Endothelial cell (in vitro differentiated cells): ENCODE measurements at places on chromosomes 13 and 19. TPM values are rescaled to one million over a fixed set of nuclear protein-coding genes. Genes with fewer than 3 reads are reported as not detected.

DNA sequence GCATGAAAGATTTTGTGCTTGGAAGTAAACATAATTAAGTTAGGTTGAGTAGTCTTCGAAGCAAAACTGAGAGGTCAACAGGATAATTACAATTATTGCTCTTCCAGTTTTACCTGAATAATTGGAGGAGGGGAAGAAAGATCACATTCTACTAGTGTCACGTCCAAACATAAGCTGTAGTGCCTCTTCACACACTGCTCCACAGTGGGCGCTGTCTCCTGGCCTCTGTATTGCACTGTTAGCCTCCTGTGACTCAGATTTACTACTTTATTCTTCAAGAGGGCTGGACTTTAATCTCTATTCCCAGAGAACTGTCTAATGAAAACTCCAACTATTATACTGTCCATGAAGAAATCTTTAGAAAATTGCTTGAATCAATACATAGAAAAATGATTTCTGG lies 62.9 kb downstream of the TRPC4 start:
- no peaks in the 10 kb centered on the region for H3K27me3 ChIP-seq
- no peaks in the 10 kb centered on the region for H3K4me1 ChIP-seq
- H3K4me3 ChIP-seq, result no peak overlapping the region
- H3K27ac ChIP-seq, result no peak overlapping the region
- H3K36me3 ChIP-seq, result no peaks in the 10 kb centered on the region

- no peak for DNase-seq
- H3K4me1 ChIP-seq, result peaks cover 9% of the 10 kb centered on the region
- no peak overlapping the region for H3K4me3 ChIP-seq
- H3K36me3 ChIP-seq, result no peaks in the 10 kb centered on the region
- H3K27me3 ChIP-seq, result peaks cover 2% of the 10 kb centered on the region
- H3K27ac ChIP-seq, result no peak overlapping the region
Measured at GRCh38 chr13:30194906-30195305, 112.4 kb downstream of the KATNAL1 start.

The DGKH gene
- total RNA-seq, result 45.1 TPM

GRCh38 chr19:38878575-38879399 lies 712 bp upstream of the RINL start:
- peak overlapping the region; percentile 83 for H3K27ac ChIP-seq
- H3K4me1 ChIP-seq, result peaks cover 13% of the 10 kb centered on the region
- H3K27me3 ChIP-seq, result peaks cover 2% of the 10 kb centered on the region
- H3K36me3 ChIP-seq, result peaks cover 7% of the 10 kb centered on the region

The KLK3 gene
- total RNA-seq, result not detected

The SLC46A3 gene
- 7.7 TPM for total RNA-seq

The SLC6A16 gene
- 4.0 TPM for total RNA-seq

DNA sequence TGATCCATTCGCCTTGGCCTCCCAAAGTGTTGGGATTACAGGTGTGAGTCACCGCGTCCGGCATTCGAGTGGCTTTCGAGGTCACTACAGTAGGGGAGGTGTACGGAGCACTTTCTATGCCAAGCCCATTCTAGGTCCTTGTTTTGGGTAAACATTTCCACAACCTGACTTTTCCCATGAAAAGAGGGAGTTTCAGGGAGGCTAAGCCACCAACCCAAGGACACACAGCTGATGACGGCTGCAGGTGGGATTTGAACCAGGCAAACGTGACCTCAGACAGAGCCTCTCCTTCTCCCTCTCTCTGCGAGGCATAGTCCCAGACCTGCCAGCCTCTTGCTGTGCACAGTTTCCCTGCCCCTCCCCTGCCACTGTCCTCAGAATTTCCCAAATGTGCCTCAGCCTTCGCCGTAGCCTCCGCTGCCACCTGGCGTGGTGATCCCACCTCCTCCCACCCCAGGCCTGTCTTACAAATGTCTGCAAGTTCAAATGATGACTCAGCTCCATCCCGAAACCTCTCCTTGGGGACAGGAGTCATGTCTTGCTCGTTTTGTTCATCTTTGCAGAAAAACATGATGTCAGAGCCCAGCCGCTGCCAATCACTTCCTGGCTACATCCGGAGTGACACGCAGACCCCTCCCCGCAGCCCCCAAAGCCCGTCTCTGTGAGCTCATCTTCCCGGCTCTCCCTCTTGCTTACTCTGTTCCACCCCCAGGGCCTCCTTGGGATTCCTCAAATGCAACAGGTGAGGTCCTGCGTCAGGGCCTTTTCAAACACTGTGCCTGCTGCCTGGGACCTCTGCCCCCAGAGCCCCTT lies 6.6 kb upstream of the GADD45B start:
- no peak overlapping the region for H3K27ac ChIP-seq
- no peak overlapping the region for H3K4me3 ChIP-seq

The MZT1 gene
- 11.4 TPM for total RNA-seq

- no peak for DNase-seq
- peaks cover 2% of the 10 kb centered on the region for H3K4me1 ChIP-seq
- H3K36me3 ChIP-seq, result no peaks in the 10 kb centered on the region
- peaks cover 5% of the 10 kb centered on the region for H3K27me3 ChIP-seq
- no peak overlapping the region for H3K27ac ChIP-seq
Measured at GRCh38 chr19:18513868-18514267, 8.0 kb downstream of the ELL start.

The TMEM190 gene
- total RNA-seq, result not detected

DNA sequence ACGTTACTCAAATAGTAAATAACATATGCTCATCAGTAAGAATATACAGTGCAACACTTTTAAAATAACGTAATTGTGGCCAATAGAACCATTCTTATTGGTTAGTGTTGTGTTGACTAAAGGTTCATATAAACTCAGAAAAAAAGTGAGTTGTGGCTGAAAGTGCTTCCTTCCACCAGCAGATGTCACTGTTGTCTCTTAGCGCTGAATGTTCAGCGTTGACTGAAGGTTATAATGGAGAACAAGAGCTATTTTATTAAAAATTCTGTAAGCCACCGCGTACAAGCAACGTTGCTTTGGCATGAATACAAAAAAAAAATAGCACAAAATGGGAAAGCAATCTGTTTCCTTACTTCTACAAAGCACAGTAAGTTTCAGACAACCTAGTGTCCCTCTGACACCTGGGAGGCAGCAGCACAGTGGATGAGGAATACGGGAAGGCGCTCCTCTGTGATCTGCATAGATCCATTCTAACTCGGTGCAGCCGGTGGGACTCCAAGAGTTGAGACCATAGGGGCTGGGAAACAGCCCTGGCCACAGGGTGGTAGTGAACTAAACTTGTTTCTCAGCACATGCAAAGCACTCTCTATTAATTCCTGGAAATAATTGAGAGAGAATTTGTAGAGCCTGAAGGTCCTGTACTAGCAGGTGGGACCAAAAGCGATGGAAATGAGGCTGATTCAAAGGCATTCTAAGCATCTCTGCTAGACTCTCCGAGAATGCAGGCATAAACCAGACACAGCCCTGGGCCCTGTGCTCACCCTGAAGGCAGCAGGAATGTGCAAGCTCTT lies 23.9 kb upstream of the OXGR1 start:
- H3K4me1 ChIP-seq, result peaks cover 16% of the 10 kb centered on the region
- peak; percentile 38 for DNase-seq
- no peak overlapping the region for H3K4me3 ChIP-seq
- H3K36me3 ChIP-seq, result no peaks in the 10 kb centered on the region
- no peak overlapping the region for H3K27ac ChIP-seq

The LILRB2 gene
- not detected for total RNA-seq

The ZFP14 gene
- total RNA-seq, result 13.9 TPM

The INSL3 gene
- total RNA-seq, result 0.36 TPM

The ZNF226 gene
- total RNA-seq, result 23.2 TPM

DNA sequence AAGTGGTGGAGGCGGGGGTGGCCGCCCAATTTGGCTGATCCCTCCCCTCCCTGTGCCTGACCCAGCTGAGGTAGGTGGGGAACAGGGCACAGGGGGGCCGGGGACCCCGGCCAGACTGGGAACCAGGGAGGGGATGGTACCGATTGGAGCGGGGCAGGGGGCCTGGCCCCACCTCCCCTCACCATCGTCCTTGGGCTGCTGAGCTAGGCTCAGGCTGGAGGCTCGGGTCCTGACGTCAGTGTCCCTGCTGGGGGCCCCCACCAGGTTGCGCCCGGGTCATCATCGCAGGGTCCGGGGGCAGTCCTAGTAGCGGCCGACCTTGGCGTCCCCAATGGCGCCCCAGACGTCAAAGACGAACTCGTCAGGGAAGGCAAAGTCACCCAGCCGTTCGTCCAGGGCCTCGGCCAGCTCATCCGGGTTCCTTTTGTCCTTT lies 3.0 kb upstream of the PTGER1 start:
- no peak overlapping the region for H3K4me3 ChIP-seq
- peaks cover 8% of the 10 kb centered on the region for H3K4me1 ChIP-seq
- no peak for DNase-seq
- peaks cover 25% of the 10 kb centered on the region for H3K27me3 ChIP-seq
- no peak overlapping the region for H3K27ac ChIP-seq

The HOMER3 gene
- total RNA-seq, result 222 TPM

DNA sequence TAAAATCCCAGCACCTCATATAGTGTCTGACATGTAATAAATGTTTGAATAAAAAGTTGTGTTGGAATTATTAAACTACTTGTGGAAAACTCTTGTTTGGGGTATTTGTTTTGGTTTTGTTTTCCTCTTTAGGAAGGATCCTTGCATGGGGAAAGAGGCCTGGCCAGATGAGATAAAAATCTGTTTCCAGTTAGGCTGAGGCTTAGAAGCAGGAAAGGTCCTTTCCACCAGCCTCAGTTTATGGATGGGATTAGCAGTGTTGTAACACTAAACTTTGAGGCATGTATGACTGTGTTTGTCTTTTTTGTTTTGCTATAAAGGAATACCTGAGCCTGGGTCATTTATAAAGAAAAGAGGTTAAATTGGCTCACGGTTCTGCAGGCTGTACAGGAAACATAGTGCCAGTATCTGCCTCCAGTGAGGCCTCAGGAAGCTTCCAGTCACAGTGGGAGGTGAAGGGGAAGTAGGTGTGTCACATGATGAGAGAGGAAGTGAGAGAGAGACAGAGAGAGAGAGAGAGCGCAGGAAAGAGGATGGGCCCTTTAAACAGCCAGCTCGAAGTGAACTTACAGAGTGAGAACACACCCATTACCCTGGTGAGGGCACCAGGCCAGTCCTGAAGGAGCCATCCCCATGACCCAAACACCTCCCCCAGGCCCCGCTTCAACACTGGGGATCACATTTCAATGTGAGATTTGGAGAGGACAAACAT lies 21.6 kb downstream of the SPATA13 start:
- no peak overlapping the region for H3K27ac ChIP-seq
- peaks cover 11% of the 10 kb centered on the region for H3K4me1 ChIP-seq
- DNase-seq, result no peak
- no peak overlapping the region for H3K4me3 ChIP-seq
- no peaks in the 10 kb centered on the region for H3K27me3 ChIP-seq

DNA sequence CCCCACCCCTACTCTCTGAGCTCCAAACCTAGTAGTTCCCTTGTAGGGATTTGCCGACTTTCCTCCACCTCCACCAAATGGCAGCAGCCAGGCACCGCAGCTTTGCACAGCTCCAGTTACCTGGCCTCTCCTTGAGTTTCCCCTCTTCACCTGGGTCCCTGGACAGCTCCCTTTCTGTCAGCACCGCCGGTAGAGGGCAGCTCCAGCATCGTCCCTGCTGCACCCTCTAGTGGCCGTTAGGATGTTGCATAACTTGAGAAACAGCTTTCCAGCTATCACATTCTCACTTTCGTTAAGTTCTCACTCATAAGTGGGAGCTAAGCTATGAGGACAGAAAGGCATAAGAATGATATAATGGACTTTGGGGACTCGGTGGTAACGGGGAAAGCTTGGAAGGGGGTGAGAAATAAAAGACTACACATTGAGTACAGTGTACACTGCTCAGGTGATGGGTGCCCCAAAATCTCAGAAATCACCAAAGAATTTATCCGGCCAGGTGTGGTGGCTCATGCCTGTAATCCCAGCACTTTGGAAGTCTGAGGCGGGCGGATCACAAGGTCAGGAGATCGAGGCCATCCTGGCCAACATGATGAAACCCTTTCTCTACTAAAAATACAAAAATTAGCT lies 60.4 kb upstream of the OLFM4 start:
- no peaks in the 10 kb centered on the region for H3K27me3 ChIP-seq
- peak; percentile 71 for DNase-seq
- no peaks in the 10 kb centered on the region for H3K36me3 ChIP-seq
- no peaks in the 10 kb centered on the region for H3K4me1 ChIP-seq
- no peak overlapping the region for H3K4me3 ChIP-seq

DNA sequence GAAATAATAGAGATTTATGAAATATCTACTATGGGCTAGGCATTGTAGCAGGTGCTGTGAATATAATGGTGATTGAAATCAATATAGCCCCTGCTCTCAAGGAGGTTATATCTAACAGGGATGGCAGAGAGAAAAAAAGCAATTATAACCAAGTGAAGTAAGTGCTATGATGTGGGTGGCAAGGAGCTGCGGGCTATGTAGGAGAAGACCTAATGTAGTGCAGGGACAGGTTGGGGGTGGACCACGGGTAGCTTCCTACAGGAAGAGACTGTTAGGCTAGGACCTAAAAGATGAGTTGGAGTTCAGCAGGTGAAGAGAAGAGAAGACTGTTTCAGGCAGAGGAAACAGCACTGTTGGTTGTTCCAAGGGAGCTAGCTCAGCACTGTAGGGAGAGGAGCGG lies 311.0 kb downstream of the KCNRG start:
- H3K27me3 ChIP-seq, result no peaks in the 10 kb centered on the region
- no peak overlapping the region for H3K27ac ChIP-seq
- DNase-seq, result no peak
- no peak overlapping the region for H3K4me3 ChIP-seq

The ZNF470 gene
- 5.7 TPM for total RNA-seq

The LILRB5 gene
- not detected for total RNA-seq

The MYPOP gene
- 9.0 TPM for total RNA-seq

- DNase-seq, result peak; percentile 40
- no peak overlapping the region for H3K4me3 ChIP-seq
Measured at GRCh38 chr13:45728759-45729158, 26.6 kb downstream of the CBY2 start.

The SLC25A41 gene
- total RNA-seq, result 0.23 TPM

DNA sequence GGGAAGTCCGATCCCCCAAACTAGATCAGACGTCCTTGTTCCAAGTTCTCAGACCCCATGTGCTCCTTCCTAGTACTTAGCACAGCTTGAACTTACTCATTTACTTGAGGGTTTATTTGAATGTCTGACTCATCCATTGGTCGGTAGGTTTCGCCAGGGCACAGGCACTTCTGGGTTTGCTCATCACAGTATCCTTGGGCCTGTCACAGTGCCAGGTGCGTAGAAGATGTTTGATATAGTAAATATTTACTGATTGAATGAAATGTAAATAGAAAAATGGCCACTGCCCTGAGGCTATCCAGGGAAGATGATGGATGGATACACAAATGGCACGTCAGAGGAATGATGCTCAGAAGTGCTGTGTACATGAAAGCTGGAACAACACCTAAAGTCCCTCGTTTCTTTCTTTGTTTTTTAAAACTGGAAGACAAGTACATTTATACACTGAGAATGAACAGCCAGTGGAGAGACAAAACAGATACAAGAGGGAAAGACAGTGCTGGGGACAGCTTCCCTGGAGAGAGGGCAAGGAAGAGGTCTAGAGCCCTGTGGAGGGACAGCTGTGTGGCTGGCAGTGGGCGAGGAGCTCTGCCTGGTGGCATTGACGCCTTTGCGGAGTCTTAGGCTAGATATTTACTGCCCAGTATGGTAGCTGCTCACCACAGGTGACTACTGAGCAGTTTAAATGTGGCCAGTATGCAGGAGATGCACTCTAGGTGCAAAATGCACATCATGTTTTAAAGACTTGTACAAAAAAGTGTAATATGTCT lies 31.2 kb upstream of the KL start:
- H3K27me3 ChIP-seq, result no peaks in the 10 kb centered on the region
- no peaks in the 10 kb centered on the region for H3K4me1 ChIP-seq
- no peak overlapping the region for H3K27ac ChIP-seq
- no peaks in the 10 kb centered on the region for H3K36me3 ChIP-seq
- no peak for DNase-seq

The PEX11G gene
- total RNA-seq, result 3.8 TPM
